Brain (organoid and tissue), 16 donors: ENCODE measurements at places on chromosomes 7 and 10. TPM values are rescaled to one million over a fixed set of nuclear protein-coding genes. Genes with fewer than 3 reads are reported as not detected.

Gene NODAL
- 1.3 TPM for polyA plus RNA-seq

Gene GDF10
- 1.1 TPM for polyA plus RNA-seq

Gene GSTO1
- polyA plus RNA-seq = 109 TPM

Gene LEP
- polyA plus RNA-seq = not detected

Gene EIF5AL1
- 0.53 TPM for polyA plus RNA-seq

Gene POLR1F
- polyA plus RNA-seq = 2.6 TPM

Gene UBTD1
- 9.8 TPM for polyA plus RNA-seq

Gene PRKG1
- polyA plus RNA-seq = 0.31 TPM

Gene RASSF4
- polyA plus RNA-seq = 23.9 TPM

Gene GJD4
- not detected for polyA plus RNA-seq

Gene VWDE
- 0.93 TPM for polyA plus RNA-seq

Gene STK31
- not detected for polyA plus RNA-seq

Gene CDK1
- polyA plus RNA-seq = 30.6 TPM

Gene SYT15B
- polyA plus RNA-seq = 0.61 TPM

Gene PNLIPRP1
- polyA plus RNA-seq = not detected

Gene KCNIP2
- 14.2 TPM for polyA plus RNA-seq

Gene CYP26C1
- not detected for polyA plus RNA-seq

Gene PON1
- polyA plus RNA-seq = 28.8 TPM

Gene HOXA6
- polyA plus RNA-seq = 14.9 TPM

Gene ASIC3
- polyA plus RNA-seq = 2.0 TPM

Gene NPC1L1
- polyA plus RNA-seq = not detected

Gene C10orf67
- polyA plus RNA-seq = 0.27 TPM

Gene MYL7
- polyA plus RNA-seq = not detected

Gene MPP7
- 0.41 TPM for polyA plus RNA-seq

Gene TMEM140
- 9.7 TPM for polyA plus RNA-seq

Gene ETV1
- polyA plus RNA-seq = 25.6 TPM

Gene ANKRD61
- not detected for polyA plus RNA-seq

Gene SGCE
- 56.2 TPM for polyA plus RNA-seq
